ENCODE measurements at places on chromosomes 5 and 9.
A peak's percentile ranks its signal among the peaks of the same experiment; 100 is the strongest.

DNA sequence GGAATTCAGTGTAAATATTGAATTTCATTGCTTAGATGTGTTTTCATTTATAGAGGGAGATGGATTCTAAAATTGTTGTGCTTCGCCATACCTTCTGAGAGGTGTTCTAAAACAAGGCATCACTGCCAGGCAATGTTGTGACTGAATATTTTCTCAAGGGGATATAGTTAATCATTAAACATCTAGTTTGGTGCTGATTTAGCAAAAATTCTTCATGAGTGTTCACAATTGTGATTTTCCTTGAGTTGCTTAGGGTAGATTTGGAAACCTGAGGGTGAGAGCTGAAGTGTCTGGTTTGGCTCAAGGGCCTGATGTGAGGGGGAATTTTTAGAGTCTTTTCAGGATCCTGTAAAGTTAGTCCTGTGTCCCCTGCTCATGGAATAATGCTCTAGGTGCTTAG, 104.5 kb downstream of the MAT2B start:
- no peak for DNase-seq

GRCh38 chr9:112120439-112120925, 54.6 kb downstream of the SUSD1 start:
- no peak for DNase-seq

DNA sequence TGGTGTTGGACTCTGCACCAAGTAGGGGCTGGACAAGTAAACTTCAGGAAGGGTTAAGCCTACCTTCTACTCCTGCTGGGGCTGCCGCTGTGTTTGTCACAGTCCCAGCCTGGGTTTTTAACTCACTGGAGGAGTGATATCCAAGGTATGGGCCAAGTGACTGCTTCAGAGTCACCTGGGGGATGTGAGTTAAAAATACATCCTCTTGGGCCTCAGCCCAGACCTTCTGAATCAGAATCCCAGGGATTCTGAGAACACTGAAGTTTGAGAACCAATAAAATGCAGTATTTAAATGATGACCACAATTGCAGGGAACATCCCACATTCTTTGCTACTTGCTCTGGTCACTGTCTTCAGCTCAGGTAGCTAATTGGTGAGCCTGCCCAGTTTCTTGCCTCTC, 95.1 kb upstream of the DNAH5 start:
- DNase-seq: no peak

DNA sequence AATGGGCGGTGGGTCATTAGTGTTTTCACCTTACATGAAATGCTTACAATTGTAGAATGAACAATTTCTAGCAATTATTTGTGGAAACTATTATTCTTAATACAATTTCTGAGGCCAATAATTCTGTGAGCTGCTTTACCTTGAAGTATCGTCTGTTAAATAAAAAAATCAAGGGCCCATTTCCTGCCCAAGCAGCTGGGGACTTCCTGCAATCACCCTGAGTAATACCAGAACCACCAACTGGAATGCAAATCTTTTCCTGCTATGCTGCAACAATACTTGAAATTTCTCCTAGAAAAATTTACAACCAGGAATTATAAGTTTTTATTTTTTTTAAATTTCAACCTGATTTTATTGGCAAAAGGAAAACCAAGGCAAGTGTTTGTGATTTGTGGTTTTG, 52.6 kb downstream of the ADAMTS16 start:
- DNase-seq: no peak

GRCh38 chr5:81044868-81045267, 84.7 kb downstream of the RASGRF2 start:
- no peak for DNase-seq

GRCh38 chr5:1510151-1510561, 13.6 kb downstream of the LPCAT1 start:
- DNase-seq: no peak

- no peak for DNase-seq
Measured at GRCh38 chr5:72412283-72413055, 92.3 kb downstream of the PTCD2 start.

DNA sequence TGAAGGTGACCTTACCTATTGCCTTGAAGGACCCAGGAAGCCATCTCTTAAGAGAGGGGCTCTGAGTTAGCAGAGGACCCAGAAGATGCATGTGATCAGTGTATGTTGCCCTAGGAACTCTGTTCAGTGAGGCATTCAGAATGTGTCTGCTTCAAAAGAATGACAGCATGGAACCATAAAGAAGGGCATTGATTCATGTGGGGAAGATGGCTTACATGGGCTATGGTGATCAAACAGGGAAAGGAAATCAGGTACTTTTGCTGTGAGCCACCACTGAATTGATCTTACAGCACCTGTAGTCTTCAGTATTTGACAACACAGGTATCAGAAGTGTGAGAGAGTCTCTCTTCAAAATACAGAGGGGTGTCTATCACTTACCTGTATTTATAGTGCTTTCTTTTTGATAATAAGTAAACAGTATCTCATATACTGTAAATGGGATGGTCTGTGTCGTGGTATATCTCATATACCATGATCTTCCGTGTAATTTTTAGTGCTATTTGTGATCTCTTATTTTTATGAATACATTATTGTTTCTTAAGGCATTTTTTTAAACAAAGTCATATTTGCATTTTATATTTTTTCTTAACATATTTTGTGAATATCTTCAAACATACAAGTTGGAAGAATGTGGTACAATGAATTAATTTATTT, 57.0 kb downstream of the FOCAD start:
- no peak for DNase-seq

GRCh38 chr5:1474183-1474839, 29.1 kb upstream of the SLC6A3 start:
- no peak for DNase-seq

GRCh38 chr5:134077926-134078580, 36.4 kb upstream of the TCF7 start:
- DNase-seq: no peak

GRCh38 chr5:44046619-44047364, 342.4 kb downstream of the FGF10 start:
- no peak for DNase-seq

GRCh38 chr5:7686794-7687193, 164.1 kb downstream of the CFAP90 start:
- DNase-seq: no peak

- DNase-seq: peak; percentile 67
Measured at GRCh38 chr5:67165526-67166459, 30.8 kb downstream of the CD180 start.

DNA sequence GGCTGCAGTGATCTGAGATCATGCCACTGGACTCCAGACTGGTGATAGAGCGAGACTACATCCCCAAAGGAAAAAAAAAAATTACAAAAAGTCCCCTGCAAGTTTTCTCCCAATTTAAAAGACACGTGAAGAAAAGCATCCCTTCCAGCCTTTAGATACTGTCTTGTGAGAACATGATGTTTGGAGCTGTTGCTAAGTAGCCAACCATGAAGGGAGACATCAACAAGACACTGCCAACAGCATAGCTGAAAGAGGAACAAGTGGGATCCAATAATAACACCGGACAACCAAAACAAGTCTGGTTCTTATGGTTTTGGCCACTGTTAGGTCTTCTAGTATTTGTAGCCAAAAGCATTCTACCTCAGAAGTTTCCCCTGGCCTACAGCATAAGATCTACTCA, 118.9 kb upstream of the CCDC180 start:
- DNase-seq: no peak

All from urinary bladder (tissue), 4 donors.